Posterior vena cava (tissue), 2 donors: ENCODE measurements at places on chromosomes 12 and 14. TPM values are rescaled to one million over a fixed set of nuclear protein-coding genes. Genes with fewer than 3 reads are reported as not detected.

The PLEKHH1 gene
- total RNA-seq, result 1.4 TPM

The CLEC9A gene
- not detected for total RNA-seq

GRCh38 chr12:111011999-111012600 lies 91.7 kb upstream of the MYL2 start:
- DNase-seq, result no peak

GRCh38 chr12:92779902-92780301 lies 77.1 kb downstream of the PLEKHG7 start:
- DNase-seq, result no peak

The CCDC60 gene
- not detected for total RNA-seq

The FAM222A gene
- total RNA-seq, result 0.62 TPM

DNA sequence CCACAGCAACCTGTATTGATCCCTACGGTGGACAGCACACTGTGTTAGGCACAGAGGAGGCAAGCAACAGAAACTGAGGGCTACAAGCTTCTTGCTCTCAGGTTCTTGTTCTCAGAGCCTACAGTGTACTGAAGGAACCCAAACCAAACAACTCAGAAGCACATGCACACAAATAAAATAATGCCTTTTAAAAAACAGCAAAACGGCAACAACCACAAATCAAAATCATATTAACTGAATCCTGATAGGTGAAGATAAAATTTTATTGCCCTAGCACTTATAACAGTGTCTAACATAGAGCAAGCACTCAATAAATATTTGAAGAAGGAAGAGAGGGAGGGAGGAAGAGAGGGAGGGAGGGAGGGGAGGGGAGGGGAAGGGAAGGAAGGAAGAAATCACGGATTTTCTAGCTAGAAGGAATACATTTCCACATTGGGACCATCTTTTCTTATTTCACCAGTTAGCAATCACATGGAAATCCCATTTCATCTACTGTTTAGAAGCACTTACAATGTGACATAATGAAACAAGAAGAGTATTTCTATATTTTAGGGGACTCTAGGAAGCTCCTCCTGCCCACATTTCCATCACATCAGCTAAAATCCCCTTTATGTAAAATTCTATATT lies 27.2 kb downstream of the DMAC2L start:
- no peak for DNase-seq

DNA sequence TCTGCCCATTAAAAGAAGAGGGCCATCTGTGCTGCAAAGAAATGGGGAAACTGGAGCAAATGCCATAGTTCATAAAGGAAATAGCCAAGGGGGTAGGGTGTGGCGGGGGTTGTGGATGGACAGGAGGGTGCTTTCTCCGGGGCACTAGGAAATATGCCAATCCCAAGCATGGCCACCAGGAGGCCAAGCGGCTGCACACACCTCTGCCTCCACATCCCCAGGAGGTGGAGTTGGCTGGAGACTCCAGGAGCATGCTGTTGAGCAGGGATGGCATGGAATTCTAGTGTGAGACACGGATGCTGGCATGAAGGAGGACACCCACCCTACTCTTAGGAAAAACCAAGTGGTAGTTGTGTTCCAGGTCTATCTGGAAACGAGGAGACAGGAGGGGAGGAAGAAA lies 25.2 kb downstream of the NID2 start:
- no peak for DNase-seq

DNA sequence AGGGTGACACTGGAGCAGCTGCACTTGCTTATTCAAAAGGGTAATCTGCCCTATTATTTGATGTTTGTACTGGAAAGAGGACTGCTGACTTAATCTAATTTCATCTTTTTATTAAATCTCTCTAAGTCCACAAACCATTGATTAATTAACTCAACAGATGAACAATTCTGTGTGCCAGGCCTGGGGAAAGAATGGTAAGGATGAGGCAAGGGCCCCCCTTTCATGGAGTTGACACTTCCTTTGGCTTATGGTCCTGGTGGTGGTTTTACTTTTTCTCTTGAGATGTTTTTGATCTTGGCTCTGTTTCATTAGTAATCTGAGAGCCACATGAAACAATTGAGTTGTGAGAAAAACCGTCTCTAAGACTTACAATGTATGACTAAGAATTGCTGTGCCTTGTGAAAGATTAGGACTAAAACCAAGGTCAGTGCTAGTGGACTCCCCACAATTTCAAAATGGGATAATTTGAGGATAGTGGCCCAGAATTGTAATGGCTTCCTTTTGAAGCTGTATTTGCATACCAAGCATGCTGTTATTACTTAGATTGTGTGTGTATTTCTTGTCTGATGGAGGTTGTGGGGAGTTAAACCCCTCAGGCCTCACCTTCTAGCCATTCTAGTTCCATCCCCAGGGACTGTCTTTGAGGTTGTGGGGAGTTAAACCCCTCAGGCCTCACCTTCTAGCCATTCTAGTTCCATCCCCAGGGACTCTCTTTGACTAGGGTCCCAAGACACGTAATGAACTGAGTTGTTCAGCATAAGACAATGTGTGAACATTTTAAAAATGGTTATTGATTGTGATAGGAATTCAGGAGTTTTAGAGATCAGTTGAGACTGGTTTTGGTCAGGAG lies 52.5 kb upstream of the EVL start:
- no peak for DNase-seq

DNA sequence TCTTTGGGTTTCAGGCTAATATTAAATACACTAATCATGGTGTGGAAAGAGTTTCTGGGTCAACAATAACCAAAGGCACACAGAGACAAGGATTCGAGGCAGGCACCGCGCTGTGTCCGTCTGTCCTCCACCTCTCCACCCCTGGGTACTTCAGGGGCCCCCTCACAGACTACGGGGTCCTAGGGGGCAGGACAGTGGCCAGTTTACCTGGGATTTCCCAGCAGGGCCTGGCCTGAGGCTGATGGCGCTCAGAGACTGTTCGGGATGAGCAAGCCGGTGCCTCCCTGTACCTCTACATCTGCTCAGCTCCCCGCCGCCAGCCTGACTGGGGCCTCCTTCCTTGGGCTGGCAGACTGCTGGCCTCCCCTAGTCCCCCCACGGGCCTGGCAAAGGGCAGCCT lies 18.1 kb upstream of the EIF5 start:
- DNase-seq, result peak; percentile 76
